A172 (cell line): ENCODE measurements at places on chromosomes 7 and 10.

DNA sequence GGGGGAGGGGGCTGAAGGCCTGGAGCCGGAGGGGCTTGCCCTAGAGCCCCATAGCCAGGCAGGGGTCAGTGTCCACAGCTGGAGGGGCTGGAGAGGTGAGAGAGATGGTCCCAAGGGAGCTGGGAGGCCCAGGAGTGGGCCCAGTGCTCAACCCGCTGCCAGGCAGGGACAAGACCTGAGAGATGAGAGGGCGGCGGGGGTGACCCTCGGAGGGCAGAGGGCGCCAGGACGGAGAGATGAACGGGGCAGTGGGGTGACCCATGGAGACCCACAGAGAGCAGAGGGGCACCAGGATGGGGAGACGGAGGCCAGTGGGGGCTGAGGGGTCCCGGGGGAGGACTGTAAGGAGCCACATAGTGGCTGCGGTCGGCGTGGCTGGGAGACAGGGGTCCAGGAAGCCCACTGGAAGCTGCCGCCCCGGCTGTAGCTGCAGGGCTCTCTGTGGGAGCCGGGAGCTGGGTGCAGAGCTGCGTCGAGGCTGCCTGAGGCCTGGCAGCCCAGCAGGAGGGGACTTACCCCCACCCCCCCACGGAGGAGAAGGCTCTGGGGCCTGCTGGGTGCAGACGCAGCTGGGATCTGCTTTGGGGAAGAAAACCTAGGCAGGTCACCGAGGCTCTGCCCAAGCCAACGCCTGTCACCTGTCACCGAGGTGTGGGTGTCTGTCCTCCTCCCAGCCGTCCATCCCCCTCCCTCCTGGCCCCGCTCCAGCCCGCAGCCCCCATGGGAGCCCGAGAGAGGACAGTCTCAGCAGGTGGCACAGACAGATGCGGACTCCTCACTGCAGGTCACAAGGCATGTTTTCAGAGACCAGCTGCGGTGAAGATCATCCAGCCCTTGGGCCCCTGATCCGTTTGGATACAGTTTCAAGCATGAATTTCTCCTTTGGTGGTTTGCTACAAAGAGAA lies 25.1 kb downstream of the PWWP2B start:
- DNase-seq = no peak

GRCh38 chr10:122188706-122189105 lies 82.4 kb upstream of the BTBD16 start:
- DNase-seq = no peak

DNA sequence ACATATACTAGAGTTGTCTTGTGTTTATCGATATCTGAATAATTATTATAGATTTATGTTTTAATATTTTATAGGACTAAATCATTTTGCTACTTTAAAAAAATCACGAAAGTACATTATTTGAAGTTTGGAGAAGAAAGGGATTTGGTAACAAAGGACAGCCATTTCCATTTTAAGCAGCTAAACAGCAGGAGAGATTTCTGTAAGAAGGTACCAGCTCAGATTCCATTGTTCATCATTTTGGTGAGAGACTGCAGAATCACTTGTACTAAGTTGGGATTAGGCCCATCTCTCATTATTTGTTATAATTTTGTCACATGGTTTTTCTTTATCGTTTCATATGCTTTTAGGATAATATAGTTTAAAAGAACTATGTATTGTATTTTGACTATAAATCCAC lies 46.7 kb downstream of the PALS2 start:
- no peak for DNase-seq

- DNase-seq = no peak
Measured at GRCh38 chr7:91266689-91267090, 2.5 kb downstream of the FZD1 start.

DNA sequence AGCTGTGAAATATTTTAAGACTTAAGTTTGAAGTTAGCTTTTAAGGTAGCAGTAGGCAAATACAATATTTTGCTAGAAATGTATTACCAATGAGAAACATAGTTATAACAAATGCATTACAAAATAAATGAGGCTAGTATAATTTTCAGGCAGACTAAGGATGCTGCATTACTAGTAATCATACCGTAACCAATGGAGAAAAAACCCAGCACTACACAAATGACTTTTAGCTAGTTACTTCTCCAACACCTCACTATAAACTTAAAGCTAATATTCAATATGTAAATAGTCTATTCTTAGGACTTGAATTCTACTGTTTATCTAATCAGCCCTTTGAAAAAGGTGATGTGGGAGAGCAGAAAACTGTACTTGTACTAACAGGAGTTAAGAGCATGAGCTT lies 285.3 kb upstream of the KLF14 start:
- no peak for DNase-seq

DNA sequence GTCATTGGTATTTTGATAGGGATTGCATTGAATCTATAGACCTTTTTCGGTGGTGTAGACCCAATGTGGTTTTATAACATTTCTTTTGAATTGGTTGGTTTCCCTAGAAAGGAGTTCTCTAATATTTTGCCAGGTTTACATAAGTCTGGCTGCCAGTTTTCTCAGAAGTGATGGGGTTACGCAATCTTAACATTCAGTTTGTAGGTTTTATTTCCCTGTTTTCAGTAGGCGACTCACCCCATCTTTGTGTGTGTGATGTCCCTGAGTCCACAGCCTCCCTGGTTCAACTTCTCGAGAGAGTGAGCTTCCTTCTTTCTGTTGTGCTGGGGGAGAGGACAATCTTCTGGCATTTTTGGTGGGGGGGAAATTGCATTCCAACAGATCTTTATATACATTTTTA lies 9.6 kb upstream of the KIF5B start:
- no peak for DNase-seq

GRCh38 chr10:86084585-86084984 lies 282.0 kb downstream of the GRID1 start:
- DNase-seq = no peak

DNA sequence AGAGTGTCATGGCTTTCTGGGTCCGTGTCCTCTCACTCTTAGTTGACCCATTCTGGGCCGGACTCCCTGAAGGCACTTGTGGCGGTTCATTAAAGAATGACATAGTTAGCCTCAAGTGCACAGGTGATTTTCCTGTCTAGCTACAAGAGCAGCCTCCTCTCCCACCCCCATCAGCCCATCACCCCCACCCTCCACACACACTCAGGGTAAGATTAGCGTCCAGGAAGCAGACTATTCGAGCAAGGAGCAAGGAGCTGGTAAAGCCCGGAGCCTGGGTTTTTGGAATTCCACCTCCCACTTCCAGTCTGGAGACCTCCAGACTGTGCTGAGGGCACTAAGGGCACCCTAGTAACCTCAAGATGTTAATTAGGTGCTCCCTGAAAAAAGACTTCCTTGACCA lies 39.5 kb downstream of the TACR2 start:
- DNase-seq = no peak

- no peak for DNase-seq
Measured at GRCh38 chr10:60896033-60896432, 48.0 kb downstream of the RHOBTB1 start.
